ENCODE measurements at places on chromosomes 7 and 10.

DNA sequence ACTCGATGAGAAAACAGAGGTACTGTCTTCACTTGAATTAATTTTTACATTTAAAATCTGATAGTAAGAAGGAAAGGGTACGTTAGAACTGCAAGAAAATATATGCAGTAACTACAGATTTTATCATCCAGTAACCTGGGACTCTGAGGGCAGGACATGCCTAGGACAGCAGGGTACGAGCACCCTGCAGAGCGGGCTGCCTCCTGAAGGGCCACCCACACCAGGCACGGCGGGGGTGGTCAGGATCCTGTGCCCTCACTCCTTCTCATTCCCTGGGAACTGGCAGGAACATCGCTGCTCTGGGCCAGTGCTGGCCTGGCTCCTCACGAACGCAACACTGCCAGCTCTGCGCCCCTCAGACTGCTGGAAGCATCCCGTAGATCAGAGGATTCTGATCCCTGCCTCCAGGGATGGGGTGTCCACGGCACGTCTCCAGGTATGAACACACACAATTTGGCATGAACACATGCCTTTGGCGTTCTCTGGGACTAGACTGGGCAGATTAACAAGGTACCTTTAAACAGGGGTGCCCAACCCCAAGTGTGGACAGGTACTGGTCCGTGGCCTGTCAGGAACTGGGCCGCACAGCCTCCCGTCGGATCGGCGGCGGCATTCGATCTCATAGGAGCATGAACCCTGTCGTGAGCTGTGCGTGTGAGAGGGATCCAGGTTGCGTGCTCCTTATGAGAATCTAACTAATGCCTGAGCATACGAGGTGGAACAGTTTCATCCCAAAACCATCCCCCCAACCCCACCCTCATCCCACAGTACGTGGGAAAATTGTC lies 99.3 kb upstream of the FAM20C start:
- no peak for DNase-seq

GRCh38 chr10:128160297-128160711 lies 34.1 kb upstream of the MKI67 start:
- DNase-seq: no peak

DNA sequence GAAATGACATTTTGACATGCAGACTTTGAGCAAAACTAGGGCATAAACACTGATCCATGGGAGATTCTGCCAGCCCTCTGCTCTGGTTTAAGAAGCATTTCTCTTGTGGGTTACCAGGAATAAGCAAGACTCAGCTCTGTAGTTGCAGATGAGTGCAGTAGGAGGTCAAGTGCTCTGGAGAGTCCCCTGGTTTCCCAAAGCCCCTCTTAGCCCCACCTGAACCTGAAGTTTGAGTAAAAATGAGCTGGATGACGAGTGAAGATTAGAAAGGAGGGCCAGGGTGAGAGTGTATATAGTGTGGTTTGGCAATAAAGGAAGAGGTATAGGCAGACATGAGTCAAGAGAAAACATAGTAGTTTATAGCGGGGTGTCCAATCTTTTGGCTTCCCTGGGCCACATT lies 220.3 kb downstream of the ARL4A start:
- no peak for DNase-seq

DNA sequence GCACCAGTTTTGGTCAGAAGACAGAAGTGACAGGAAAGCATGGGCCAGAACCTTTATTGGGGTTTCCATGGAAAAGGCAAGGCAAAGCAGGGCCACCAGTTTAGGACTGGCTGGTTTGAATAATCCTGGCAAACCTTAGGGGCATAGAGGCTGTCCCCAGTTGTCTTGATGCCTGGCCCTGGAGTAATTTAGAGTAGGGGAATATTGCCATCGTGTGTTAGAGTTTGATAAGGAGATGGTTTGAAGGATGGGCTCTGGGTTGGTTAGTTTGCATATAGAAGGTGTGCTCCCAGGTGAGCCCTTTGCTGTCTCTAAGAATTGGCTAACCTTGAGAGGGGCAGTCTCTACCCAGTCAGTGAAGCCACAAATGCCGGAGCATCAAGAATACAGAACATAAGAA lies 79.6 kb downstream of the ZNF777 start:
- DNase-seq: no peak

- DNase-seq: no peak
Measured at GRCh38 chr7:2979201-2979631, 64.5 kb downstream of the CARD11 start.

- no peak for DNase-seq
Measured at GRCh38 chr7:117004899-117005298, 51.6 kb downstream of the ST7 start.

- DNase-seq: no peak
Measured at GRCh38 chr10:119653916-119654315, 2.7 kb downstream of the BAG3 start.

DNA sequence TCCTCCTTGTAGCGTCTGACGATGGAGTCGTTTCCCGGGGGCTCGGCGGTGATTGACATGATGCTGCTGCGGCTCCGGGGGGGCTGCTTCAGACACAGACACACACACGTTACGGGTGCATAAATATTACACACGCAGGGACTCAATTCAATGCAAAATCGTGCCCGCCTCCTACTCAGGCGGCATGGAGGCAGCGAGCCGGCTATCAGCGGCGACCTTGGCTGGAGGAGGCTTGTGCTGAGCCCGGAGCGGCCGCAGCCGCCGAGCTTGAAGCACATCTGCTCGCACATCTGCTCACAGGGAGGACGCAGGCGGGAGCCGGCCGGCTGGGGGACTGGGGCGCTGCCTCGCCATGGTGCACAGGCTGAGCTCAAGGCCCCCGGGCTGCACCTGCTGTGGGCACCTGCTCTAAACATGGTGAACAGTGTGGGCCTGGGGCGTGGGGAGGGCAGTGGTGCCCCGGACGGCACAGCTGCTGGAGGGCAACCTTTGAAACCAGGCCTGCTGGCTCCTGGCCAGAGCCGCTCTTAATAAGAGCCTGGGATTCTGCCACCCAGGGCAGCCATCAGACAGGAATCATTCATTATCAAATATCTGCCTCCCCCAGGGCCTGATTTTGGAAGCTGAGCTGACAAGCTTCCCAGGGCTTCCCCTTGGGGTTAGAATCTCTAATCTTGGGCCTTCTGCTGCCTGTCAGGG lies 84.7 kb upstream of the GNA12 start:
- no peak for DNase-seq

DNA sequence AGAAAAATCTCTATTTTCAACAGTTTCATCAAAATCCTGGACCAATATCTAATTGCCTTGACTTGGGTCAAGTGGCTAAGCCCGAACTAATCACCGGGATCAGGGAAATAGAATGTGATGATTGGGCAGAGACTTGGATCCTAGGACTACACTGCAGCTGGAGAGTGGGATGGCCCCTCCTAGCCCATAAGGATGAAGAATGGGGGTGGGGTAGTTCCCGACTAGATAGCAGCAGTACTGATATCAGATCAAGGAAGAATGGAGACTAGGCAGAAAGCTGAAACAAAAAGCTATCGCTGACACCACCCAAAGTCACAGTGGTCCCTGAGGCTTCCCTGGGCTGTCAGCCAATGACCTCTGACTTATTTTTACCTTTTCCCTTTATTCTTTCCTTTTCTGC lies 160.4 kb upstream of the PHYHIPL start:
- DNase-seq: no peak

- no peak for DNase-seq
Measured at GRCh38 chr10:70551466-70551865, 51.1 kb downstream of the PRF1 start.

DNA sequence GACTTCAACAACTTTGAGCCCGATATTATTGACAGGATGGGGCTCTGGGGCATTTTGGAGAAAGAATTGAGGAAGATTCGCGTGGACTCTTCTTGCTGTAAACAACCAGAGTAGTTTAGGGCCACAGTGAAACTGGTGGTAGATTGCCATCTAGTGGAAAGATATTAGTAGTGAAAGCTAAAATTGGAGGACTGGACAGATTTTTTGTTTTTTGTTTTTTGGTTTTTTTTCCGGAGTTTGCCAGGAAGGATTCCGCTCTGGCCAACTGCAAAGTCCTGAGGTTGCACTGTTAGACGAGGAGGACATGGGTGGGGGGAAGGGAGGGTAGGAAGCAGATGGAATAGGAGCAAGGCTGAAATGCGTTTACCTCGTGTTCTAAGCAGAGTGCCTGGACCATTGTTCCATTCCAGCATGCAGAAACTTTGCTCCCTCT lies 11.7 kb downstream of the NOBOX start:
- peak; percentile 20 for DNase-seq

GRCh38 chr7:158410720-158411119 lies 176.9 kb downstream of the PTPRN2 start:
- DNase-seq: no peak

- no peak for DNase-seq
Measured at GRCh38 chr10:129171812-129172211, 295.2 kb upstream of the MGMT start.

- no peak for DNase-seq
Measured at GRCh38 chr10:3950676-3951275, 165.8 kb upstream of the KLF6 start.

DNA sequence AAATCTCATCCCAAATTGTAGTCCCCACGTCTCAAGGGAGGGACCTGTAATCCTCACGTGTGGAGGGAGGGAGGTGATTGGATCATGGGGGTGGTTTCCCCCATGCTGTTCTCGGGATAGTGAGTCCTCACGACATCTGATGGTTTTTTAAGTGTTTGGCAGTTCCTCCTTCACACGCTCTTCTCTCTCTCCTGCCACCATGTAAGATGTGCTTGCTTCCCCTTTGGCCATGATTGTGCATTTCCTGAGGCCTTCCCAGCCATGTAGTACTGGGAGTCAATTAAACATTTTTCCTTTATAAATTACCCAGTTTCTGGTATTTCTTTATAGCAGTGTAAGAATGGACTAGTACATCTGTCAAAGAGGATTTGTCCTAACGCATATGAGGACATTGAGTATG lies 59.5 kb downstream of the RGS10 start:
- no peak for DNase-seq

GRCh38 chr7:41188163-41189130 lies 514.4 kb downstream of the INHBA start:
- DNase-seq: no peak

- DNase-seq: no peak
Measured at GRCh38 chr10:453647-454046, 235.8 kb downstream of the DIP2C start.

DNA sequence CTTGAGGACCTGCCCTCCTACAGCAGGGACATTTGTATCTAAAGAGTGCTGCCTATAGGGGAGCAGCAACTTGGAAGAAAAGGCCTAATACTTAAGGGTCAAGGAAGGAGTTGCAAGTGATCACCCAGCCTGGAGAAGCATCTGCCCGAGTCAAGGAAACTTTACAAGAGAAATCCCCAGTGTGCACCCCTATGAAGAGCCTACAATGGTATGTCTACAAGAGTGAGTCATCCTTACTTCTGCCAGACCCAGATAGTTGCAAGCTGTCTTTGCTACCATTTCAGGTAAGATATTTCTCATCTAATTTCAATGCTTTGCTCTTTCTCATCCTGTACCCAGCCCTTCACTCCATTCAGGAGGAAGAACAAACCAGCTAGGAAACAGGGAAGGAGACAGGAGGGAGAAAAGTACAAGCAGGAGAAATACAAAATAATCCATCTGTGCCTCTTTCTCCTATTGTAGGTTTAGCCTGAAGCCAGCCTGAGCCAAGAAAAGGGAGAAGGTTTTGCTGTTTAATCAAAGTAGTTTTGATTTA lies 34.4 kb upstream of the AGR3 start:
- DNase-seq: no peak

DNA sequence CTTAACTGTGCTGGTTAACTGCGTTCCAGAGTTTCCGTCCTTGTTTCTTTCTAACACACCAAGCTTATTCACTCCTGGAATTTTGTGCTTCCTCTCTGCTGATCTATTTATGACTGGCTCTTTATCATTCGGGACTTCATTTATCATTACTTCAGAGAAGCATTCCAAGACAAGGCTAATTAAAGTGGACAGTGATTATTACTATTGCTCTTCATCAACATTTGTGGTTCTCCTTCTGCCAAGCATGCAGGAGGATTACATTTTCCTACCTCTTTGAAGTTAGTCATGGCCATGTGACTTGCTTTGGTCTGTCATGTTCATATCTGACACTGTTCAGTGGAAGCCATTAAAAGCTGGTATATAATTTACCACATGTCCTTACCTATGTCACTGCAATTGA lies 172.4 kb upstream of the AGR3 start:
- DNase-seq: no peak

DNA sequence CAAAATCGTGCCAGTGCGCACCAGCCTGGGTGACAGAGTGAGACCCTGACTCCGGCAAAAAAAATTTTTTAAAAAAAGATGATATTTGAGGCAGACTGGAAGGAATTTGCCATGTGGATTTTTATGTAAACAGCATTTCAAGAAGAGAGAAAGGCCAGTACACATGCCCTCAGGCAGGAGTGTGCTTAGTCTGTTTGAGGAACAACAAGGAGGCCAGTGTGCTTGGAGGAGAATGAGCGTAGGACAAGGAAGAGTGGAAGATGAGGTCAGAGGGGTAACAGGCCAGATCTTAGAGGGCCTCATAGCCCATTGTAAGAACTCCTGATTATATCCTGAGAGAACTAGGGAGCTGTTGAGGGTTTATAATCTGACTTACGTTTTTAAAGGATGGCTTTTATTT lies 17.2 kb upstream of the STRIP2 start:
- no peak for DNase-seq

GRCh38 chr10:43044961-43045621 lies 31.8 kb upstream of the RET start:
- DNase-seq: no peak

GRCh38 chr7:115387137-115387536 lies 465.2 kb downstream of the MDFIC start:
- no peak for DNase-seq
